ENCODE measurements at places on chromosomes 16 and 17. TPM values are rescaled to one million over a fixed set of nuclear protein-coding genes. Genes with fewer than 3 reads are reported as not detected.

DNA sequence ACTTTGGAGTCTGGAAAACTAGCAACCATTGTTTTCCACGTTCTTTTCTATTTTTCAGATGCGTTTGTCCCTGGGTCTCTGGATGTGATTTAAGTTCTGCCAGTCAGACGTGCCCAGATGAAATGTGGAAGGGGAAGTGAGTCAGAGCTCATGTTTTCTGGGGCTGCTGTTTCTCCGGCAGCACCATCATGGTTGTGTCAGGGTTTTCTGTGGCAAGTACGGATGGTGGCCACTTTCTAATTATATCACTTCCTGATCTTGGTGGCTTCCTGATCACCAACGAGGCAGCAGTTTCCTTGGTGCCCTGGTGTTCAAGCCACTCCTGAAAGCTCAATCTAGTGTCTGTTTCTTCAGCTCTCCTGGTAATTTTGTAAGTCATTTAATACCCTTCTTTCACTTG is 31.4 kb upstream of the PMFBP1 start:
- DNase-seq: peak; percentile 68

DNA sequence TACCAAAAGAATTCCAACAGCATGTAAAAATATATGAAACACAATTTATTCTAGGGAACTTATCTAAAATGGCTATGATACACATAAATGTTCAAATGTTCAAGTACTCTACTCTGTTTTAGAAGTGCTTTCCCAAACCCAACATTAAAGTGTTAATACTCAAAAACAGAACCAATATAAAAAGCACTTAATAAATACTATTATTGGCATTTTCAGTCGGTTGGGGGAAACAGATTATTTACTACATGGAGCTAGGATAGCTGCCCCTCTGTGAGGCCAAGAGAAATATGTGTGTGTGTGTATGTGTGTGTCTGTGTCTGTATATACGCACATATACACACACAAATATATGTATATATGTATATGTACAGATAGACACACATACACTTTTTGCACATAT is 32.1 kb upstream of the BRIP1 start:
- DNase-seq: no peak

- no peak for DNase-seq
Observed at GRCh38 chr16:86850670-86851069, 272.3 kb downstream of the FOXL1 start.

DNA sequence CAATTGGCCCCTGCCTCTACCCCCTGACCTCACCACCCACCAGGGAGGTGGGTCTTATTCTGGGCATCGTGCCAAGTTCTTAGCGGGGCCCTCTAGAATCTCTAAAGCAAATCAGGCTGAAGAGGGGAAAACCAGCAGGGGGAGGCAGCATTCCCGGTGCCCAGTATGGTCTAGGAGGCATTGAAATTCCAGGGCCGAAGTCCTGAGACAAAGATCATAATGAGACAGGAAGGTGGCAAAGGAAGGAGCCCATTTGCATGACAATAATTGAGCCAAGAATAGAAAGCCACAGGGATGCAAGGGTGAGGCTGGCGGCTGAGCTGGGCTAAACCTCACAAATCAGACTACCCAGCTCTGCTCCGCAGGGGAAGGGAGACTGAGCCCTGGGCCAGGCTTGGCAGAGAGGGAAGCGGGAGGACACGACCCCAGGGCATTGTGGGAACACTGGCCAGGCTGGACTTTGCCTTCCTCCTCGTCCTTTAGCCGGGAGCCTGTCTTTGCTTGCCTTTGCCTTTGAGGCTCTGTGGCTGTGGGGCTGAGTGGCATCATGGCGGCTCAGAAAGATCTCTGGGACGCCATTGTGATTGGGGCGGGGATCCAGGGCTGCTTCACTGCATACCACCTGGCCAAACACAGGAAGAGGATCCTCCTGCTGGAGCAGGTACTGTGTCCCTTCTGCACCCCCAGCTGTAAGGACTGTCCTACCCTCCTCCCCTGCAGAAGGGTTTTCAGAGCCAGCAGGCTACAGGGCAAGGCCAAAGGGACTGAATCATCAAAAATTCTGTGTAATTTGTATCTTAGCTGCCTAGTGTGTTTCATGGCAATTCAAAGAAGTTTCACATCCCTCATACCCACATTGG is at the start of gene PIPOX:
Gene PIPOX, plus strand, starts transcription at position 463 of the 860 bp plus-strand sequence. Its CDS starts 85 bp downstream, at position 548.
- peak; percentile 69 for DNase-seq

DNA sequence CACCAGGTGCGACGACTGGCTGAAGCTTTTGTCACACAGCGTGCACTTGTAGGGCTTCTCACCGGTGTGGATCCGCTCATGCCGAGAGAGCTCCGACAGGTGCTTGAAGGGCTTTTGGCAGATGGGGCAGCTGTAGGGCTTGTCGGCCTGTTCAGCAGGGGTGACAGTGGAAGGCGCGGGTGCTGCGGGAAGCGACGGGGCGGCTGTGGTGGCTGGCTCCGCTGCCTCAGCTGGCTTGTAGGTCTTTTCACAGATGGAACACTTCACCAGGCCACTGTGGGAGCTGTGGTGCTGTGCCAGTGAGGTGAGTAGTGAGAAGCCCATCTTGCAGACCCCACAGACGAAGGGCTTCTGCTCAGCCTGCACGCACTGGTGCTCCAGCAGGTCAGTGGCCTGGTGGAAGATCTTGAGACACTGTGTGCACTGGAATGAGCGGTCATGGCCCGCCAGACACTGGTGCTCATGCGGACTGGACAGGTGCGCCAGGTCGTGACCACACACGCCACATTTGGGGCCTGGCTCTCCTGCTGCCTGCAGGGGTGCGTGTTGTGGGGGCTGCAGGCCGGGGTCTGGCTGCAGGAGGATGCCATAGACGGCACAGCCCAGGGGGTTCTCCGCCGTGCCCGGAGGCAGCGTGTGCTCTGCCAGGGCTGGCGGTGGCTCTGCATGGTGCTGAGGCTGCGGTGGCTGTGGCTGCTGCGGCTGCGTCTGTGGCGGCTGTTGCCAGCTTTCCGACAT is 2.8 kb downstream of the ZNF319 start:
- no peak for DNase-seq

DNA sequence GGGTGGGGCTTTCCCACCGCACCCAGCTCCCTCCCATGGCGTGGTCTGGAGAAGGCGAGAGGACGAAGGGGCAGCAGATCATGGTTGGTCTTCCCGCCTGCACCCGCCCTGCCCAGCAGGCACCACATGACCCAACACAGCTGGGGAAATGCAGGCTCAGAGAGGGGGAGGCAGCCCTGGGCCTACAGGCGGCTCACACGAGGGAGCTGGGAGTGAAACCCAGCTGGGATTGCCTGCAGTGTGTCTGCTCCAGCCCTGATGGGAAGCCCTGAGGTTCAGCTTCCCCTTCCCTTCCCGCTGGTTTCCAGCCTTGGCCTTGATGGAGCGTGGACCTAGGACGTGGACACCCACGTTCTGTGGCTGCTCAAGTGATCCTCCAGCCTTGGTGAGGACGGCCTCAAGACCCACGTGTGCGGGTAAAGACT is 20.0 kb upstream of the PABPN1L start:
- no peak for DNase-seq

- DNase-seq: no peak
Observed at GRCh38 chr17:47669081-47669480, 19.4 kb downstream of the KPNB1 start.

DNA sequence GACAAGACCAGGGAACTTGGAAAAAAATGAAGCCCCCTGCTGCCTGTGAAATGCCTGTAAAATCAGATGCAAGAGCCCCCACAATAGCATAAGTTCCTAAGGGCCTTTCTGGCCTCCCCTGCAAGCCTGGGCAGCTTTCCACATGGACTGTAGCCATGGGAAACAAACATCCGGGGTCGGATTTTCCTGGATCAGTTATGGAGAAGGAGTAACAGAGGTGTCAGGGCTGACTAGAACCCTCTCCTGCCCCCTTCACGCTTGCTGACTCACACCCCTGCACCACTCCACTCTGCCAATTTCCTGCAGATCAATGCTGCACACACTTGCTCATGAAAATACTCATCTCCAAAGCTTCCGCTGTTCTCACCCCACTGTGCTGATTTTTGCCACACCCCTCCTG is 258.6 kb downstream of the CBLN1 start:
- DNase-seq: peak; percentile 42

- no peak for DNase-seq
Observed at GRCh38 chr17:20241855-20242254, 225.5 kb downstream of the LGALS9B start.

DNA sequence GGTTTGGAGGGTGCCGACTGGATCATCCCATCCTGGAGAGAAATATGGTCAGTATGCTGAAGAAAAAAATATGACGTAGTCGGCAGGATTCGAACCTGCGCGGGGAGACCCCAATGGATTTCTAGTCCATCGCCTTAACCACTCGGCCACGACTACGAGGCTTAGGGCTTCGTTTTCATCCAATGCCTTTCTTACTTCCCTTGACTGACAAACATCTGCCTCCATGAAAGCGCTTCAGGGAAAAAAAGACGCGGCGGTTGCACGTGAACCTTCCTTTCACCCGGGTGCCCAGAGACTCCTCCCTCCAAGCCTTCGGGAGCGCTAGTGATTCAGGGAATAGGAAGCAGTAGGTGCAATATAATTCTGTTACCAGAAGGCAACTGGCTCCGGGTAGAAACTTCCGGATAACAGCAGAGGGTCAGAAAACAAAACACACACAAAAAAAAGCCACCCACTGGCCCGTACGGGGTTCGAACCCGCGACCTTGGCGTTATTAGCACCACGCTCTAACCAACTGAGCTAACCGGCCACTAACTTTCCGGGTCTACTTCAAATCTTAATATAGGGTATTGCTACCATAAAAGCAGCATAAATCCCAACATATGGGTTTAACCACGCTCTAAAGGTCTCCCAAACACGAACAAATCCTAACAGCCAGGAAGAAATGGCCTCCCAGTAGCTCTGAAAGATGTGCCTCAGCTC is 16.3 kb upstream of the AURKB start:
- peak; percentile 91 for DNase-seq

- DNase-seq: no peak
Observed at GRCh38 chr16:85445064-85445778, 167.9 kb upstream of the GSE1 start.

DNA sequence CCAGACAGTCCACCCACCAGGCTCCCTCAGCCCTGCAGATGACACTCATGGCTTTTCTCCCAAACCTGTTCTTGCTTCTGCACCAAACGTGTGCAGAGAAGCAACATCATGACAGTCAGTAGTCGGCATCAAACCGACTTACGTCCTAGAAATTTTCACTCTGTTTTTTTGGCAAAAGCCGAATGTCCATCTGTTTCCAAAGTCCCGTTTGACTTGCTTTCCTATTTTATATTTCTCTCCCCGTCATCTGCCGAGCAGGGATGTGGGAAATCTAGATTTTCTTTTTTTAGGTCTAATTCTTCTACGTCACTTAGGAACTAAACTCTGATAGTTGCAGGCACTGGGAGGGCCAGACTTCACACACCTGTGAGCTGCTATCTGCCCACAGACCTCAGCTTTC is 104.9 kb downstream of the RMI2 start:
- no peak for DNase-seq

The KRT39 gene
- not detected for total RNA-seq

The TRIM72 gene
- 56.5 TPM for total RNA-seq

The SEPTIN12 gene
- total RNA-seq: not detected

The CCDC40 gene
- 5.7 TPM for total RNA-seq

The G6PC1 gene
- total RNA-seq: not detected

The NOG gene
- 196 TPM for total RNA-seq
